Left renal cortex interstitium (tissue), 4 donors: ENCODE measurements at places on chromosomes 2 and 18.
A peak's percentile ranks its signal among the peaks of the same experiment; 100 is the strongest.

DNA sequence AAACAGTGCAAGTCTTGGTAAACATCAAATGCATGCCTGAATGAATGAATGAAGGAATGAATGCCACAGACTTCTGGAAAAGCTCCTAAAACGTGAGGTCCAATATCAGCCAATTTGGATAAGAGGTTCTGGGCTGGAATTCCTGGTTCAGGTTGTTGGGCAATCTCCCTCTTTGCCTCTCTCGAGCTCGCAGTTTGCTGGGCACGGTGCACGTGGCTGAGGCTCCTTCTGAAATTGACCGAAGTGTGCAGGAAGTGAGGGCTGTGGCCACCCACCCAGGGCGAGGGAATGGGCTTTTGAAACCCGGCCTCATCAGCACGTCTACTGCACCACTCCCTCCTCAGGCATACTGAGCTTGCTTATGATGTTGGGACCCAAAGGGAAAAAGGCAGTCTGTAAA is 288.8 kb upstream of the HS6ST1 start:
- no peak for DNase-seq

GRCh38 chr2:215899141-215900074 is 113.9 kb downstream of the MREG start:
- no peak for DNase-seq

GRCh38 chr18:45664824-45665763 is 49.8 kb downstream of the SLC14A2 start:
- peak; percentile 67 for DNase-seq

DNA sequence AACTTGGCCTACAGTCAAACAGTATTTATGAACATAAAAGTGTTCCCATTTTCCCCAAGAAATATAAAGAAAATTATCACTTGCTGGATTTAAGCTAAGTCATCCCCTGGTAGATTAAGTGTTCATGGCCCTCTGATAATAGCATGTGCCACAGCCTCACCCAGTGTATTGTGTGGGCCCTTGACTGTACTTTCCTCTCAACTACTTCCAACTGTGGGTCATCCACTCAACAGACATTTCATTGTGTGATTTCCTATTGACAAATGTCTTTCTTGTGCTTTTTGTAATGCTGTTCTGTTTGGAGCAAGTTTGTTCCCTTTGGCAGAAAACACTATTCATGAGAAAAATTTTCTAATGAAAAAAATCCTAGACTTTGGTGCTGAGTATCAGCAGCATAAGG is 48.4 kb upstream of the TMEM17 start:
- no peak for DNase-seq

GRCh38 chr18:60506682-60507081 is 134.1 kb upstream of the MC4R start:
- no peak for DNase-seq

GRCh38 chr2:184743096-184743495 is 144.8 kb downstream of the ZNF804A start:
- DNase-seq, result no peak

DNA sequence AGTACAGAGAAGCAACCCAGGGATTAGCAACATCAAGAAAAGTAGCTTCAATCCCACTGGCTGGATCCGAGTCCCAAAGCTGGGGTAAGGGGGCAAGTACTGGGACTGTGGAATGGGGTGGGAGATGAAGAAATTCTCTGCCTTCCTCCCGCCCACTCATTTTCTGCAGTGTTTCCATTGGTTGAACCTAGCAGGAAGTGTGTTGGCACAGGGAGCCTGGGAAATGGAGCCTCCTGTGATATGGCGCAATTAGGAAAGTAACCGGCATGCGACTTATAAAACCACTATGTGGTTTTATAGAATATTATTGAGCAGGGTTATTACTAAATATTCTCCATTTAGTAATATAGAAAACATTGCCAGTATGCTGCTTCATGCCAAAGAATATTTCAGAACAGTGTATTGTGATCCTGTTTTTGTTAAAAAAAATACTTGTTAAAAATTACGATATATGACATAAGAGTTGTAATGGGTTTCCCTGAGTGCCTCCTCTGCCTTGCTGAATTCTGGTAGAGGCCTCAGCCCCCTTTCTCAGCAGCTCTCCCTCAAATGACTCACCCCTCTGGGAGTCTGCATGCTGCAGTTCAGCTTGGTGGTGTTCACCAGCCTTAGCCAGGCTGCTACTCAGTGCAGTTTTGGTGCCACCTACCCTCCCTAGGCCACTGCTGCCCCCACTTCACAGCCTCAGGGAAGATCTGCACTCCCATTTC is 60.5 kb downstream of the HK2 start:
- DNase-seq, result no peak

GRCh38 chr18:12836551-12836950 is 47.5 kb downstream of the PTPN2 start:
- DNase-seq, result no peak

DNA sequence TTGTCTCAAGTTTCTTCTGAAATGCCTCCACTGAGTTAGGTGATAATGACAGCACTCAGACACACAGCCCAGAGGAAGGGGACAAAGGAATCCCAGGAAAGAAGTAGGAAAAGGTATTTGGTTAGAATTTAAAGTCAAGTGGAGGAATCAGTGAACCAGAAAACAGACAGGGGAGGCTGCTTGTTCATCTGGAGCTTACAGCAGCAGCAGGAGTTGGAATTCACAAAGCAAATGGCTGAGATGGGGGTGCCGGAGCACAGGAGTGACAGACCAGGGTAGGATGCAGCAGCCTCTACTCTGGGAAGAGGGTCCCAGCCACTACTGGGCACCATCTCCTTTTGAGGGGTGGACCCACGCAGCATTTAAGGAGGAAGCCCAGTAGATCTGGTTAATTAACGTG is 104.8 kb downstream of the ST6GAL2 start:
- peak; percentile 31 for DNase-seq

DNA sequence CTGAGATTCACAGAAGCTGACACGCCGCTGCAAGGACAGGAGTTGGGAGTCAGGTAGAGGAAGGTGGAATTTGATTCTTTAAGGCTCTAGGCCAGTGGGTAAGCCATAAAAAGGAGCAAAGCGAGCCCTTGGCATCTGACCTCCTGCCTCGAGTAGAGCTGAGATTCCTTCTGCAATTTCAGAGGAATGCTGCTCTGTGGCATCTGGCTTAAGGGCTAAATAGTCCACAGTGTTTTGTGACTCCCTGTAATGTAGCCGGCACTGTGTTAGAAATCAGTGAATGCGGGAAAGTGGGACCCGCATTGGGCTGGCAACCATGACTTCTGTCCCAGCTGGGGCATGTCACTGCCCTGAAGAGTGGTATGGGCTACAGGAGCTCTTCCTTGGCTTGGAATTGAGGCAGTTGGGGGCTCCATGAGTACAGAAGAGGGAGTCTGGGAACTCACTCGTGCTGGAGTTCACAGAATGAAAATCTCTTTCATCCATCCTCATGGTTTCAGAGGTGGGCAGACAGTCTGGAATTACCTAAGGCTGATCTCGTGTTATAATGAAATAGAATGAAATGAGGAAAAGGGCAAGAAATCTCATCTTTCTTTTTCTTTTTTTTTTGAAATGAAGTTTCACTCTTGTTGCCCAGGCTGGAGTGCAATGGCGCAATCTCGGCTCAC is 12.7 kb upstream of the MYCN start:
- no peak for DNase-seq

DNA sequence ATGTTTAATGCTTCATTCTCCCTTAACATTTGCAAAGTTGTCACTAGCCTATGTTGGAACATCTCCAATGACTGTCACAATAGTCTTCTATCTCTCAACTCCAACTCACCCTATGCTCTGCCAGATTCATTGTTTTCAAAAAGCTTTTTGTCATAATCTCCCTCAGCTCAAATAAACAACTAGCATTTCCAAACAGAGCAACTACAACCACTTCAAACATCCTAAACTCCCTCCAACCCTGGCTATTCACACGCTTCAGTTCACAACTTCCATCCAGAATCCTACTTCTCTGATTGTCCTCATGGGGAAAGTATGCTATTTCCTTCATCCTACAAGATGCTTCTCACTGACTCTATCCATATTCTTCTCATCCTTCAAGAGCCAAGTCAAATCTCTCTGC is 139.2 kb upstream of the VRK2 start:
- no peak for DNase-seq

DNA sequence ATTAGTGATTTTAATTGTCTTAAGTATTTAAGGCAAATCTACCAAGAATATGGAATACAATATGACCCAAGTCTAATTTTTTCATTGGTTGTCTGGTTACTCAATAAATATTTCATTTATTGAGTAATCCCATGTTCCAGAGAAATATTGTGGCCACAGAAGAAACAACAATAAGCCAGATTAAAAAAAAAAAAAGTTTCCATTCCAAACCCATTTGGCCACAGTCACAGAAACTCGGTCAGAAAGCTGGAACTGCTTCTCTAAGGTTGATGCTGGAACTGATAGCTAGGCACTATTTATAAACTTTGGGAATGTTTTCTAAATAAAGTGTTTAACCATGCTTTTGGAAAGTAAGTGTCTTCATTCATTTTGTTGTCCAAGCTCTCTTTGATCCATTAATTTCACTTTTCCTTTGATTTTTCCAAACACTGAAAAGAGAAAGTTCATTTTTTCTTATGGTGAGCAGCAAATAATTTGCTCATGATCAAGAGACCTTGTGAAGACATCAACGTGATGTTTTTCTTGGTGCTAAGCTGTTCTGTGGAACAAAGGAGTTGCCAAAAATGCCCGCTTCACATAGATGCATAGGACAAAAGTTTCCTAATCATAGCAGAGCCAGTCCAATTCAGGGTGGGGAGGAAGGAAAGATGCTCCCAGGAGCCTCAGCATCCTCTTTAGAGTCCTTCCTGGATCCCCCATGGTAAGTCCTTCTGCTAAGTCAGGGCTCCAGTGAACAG is 72.1 kb upstream of the CCBE1 start:
- no peak for DNase-seq

- DNase-seq, result no peak
These were observed 101.1 kb upstream of the EPHA4 start for GRCh38 chr2:221673248-221673647.

- DNase-seq, result no peak
These were observed 34.7 kb downstream of the RALB start for GRCh38 chr2:120287183-120288015.

GRCh38 chr2:229118927-229119326 is 152.2 kb downstream of the PID1 start:
- no peak for DNase-seq

DNA sequence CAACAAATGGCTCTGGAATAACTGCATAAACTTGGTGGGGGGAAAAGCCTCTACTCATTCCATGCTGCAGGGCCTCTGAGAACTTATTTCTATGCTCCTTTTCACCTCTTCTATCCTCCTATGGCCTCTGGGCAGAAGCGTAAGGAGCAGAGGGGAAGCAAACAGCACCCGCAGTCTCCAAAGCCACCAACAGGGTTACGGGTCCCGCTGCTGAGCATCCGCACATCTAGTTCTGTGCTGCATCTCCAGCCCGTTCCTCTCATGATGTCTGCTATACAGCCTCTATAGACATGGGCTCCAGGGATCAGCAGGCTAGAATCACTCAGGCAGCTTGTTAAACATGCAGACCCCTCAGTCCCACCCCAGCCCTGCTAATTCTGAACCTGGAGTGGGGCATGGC is 25.9 kb downstream of the PSTPIP2 start:
- no peak for DNase-seq

DNA sequence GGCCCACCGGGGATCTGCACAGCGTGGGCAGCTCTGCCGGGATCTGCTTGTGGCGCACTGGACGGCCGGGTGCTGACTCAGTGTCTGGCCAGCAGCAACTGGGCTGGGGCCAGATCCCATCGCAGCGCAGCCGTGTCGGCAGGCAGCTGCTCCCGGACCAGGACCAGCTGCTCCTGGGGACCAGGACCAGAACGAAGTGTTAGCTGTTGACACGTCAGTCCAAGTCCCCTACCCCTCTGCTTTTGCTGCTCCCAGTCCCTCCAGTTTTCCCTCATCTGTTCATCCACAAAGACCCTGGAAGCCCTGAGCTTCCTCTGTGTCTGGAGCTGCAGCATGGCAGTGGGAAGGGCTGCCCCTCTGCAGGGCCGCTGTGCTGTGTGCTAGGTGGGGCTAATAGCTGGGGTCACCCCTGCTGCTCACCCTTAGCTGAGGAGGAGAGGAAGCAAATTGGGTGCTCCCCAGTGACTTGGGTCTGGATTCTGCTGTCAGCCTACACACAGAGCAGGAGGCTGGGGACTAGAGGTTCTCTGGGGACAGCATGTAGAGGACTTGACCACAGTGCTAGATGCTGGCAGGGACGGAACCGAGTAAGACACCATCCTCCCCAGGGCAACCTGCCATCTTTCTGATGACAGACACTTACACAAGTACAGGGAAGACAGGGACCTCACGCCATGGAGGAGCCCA is 16.9 kb upstream of the KIF1A start:
- DNase-seq, result no peak

- no peak for DNase-seq
These were observed 25.6 kb upstream of the GREB1 start for GRCh38 chr2:11508279-11508678.

- no peak for DNase-seq
These were observed 224.1 kb downstream of the PHLPP1 start for GRCh38 chr18:62939433-62939832.

GRCh38 chr2:12432985-12433625 is 283.6 kb upstream of the TRIB2 start:
- DNase-seq, result no peak

GRCh38 chr18:34998661-34999060 is 42.6 kb upstream of the MAPRE2 start:
- DNase-seq, result no peak

GRCh38 chr18:46256078-46256477 is 151.9 kb downstream of the HAUS1 start:
- DNase-seq, result no peak

- DNase-seq, result peak; percentile 20
These were observed 221.9 kb downstream of the DYM start for GRCh38 chr18:49238433-49239042.

- DNase-seq, result no peak
These were observed 262.3 kb downstream of the ZNF516 start for GRCh38 chr18:76232779-76233178.

DNA sequence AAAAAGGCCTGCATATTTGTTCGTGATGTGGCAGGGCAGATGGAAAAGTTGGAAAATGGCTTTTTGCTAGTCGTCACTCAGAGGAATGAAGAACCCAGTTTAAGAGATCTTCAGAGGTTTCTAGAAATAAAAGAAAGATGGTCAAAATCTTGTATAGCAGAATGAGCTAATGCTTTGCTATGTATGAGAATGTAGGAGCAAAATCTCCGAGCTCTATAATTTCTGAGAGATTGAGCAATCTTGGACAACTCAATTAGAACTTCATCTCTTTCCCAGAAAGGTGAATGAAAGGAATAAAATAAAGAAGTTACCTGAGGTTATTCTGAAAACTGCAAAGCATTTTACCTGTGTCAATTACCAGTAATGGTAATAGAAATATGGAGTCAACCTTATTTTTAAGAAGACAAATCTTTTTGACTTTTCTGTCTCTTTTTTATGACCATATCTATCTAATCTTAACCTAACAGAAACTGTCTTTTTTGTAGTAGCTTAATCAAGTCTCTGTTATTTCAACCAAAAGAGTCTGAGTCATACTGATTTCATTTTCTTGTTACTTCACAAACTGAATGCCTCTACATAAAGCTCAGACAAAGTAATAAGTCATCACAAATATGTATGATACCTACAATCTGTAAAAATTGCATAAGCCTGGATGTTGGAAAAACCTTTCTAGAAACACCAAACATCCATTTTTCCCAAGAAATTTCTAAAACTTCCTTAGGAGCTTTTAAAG is 32.5 kb downstream of the CCDC68 start:
- DNase-seq, result no peak
